Right renal pelvis (tissue), 4 donors: ENCODE measurements at places on chromosomes 5 and 9. TPM values are rescaled to one million over a fixed set of nuclear protein-coding genes. Genes with fewer than 3 reads are reported as not detected.
A peak's percentile ranks its signal among the peaks of the same experiment; 100 is the strongest.

DHFR gene
- 77.3 TPM for polyA plus RNA-seq

PFN3 gene
- 1.1 TPM for polyA plus RNA-seq

CACNA1B gene
- 0.39 TPM for polyA plus RNA-seq

ZNF879 gene
- 9.8 TPM for polyA plus RNA-seq

PCDHGB6 gene
- polyA plus RNA-seq = 8.3 TPM

- DNase-seq = no peak
These were observed 62.0 kb downstream of the ANKH start for GRCh38 chr5:14809369-14810155.

GRCh38 chr5:154840435-154841272 lies 9.7 kb downstream of the FAXDC2 start:
- no peak for DNase-seq

GRCh38 chr5:78447775-78448424 lies 87.5 kb downstream of the SCAMP1 start:
- DNase-seq = no peak

DNA sequence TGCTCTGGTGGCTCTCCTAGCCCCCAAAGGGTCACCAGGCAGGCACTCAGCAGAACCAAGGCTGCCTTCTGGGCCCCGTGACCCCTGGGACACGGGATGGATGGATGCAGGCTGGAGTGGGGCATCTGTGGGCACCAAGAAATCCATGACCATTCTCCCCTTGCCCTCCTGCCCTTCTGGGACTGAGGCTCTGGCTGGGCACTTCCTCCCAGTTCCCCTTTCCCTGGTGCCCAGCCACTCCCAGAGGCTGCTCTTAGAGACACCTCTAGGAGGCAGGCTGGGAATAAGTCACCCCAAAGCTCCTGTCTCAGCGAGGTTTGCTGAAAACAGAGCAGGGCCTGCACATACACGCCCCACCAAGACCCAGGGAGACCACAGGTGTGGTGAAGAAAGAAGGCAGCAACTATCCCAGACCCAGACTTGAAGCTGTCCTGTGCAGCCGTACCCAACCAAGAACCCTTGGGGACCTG lies 943 bp downstream of the STING1 start:
- DNase-seq = no peak

GRCh38 chr9:114494776-114495569 lies 10.3 kb downstream of the WHRN start:
- no peak for DNase-seq

GRCh38 chr5:142846406-142846805 lies 76.2 kb downstream of the ARHGAP26 start:
- no peak for DNase-seq

- no peak for DNase-seq
These were observed 69.7 kb downstream of the ZSWIM6 start for GRCh38 chr5:61401726-61402125.

- DNase-seq = no peak
These were observed 49.5 kb downstream of the C7 start for GRCh38 chr5:40958811-40959210.

DNA sequence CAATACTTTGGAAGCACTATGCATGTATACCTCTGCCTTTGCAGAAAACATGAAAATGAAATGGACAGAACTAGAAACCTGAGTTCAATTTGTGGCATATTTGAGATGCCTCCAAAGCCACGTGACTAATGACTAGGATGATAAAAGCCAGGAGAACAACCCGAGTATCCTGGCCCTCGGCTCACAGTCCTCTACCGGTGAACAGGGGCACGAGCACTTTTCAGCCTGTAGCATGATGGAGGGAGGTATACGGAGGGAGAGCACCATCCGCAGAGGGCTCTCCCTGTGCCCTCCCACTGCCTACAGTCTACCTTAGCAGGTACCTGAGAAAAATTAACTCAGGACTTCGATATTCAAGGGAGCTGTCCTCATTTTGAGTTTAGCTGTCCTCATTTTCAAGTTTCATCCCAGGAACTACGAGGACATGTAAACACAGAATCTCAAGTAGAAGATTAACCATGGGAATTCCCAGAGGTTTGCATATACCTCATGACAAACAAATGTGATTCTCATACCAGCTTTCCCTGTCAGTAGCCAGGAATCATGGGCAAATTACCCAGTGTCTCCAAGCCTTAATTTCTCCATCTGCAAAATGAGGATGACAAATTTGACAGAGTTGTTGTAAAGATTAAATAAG lies 249.3 kb downstream of the DNAH5 start:
- no peak for DNase-seq

DNA sequence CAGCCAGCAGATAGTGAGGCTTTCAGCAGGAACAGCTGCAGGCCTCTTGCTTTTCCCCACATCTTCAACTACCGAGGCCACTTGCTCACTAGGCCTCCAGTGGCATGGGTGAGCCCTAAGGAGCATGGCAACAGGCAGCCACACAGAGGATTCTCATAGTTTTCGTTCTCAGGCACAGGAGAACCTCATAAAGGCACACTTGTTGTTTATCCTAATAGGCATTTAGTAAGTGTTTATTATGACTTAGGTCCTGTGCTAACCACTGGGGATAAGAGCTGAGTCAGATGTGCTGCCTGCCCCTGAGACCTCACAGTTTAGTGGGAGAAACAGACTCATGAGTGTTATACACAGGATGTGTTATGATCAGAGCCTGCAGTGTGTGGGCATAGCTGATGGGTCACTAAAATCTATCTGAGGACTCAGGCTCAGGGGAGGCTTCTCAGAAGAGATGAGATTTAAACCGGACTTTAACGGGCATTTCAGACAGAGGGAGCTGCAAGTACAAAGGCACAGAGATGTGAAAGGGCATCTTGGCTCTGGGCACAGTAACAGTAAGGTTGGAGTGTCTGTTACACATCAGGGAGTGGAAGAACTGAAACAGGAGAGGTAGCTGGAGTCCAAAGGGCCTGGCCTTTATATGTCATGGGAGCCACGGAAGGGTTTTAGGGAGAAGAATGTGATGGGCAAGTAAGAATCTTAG lies 21.0 kb upstream of the HEMGN start:
- no peak for DNase-seq

- no peak for DNase-seq
These were observed 9.3 kb upstream of the SCGB3A1 start for GRCh38 chr5:180600554-180601041.

DNA sequence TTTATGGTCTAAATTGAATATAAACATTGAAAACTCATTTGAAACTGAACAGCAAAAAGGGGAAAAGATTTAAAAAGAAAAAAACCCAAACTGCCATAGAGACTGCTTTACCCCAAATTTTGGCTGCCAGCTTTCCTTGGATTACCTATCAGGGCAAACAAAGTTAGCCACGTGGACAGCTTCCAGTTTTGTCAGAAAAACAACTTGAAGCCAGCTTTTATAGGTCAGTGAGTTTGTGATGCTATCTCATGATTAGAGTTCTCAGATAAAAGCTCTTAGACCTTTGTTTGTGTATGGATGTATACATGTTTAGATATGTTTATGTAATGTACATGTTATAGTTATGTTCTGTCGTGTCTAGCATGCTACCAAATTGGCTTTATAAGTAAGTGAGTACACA lies 16.1 kb downstream of the FBP2 start:
- no peak for DNase-seq

GRCh38 chr9:131799177-131799823 lies 59.4 kb upstream of the RAPGEF1 start:
- peak; percentile 63 for DNase-seq

DNA sequence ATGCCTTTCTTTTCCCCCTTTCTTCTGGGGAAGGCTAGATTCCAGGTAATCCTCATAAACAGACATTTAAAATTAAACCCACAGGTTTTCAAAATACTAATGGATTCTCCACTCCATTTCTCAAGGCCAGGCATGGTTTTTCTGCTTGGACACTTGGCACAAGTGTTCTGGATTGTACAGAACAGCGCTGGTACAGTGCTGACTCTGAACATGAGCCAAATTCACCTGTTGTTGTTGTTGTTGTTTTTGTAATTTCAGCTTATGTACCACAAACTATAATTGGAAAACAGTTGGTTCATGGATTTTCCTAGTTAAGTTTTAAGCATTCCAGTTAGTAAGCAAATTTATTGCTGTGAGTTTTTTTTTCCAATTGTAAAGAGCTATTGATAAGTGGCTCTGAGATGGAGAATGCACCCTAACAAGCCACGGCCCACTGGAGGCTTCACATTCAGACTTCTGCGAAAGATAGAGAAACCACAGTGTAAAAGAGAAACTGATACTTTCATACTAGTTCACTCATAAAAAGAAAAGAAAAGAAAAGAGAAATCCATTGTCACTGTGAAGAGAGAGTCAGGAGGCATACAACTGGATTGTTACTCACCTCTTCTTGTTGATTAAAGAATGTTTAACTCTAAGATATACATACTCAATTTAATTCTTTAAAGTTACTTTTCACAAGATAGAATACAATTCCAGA lies 16.2 kb upstream of the ITGA1 start:
- DNase-seq = no peak

- DNase-seq = no peak
These were observed 4.0 kb downstream of the MAPK9 start for GRCh38 chr5:180287868-180288267.

- DNase-seq = no peak
These were observed 200.4 kb downstream of the ARRDC3 start for GRCh38 chr5:91182763-91183162.

DNA sequence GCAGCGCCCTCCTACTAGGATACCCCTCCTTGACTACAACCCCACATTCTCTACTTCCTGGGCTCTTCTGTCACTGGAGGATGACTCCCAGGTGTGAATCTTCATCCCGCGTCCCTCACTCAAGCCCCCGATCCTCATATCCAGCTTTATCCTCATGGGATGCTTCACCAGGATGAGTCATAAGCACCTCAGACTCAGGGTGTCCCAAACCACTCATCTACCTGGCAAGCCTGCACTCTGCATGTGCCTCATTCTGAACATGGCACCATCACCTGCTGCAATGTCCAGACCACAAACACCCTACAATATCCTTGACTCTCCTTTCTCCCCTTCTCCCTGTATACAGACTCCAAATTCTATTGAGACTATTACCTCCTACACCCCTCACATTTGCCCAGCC lies 1.5 kb upstream of the TGFBI start:
- no peak for DNase-seq

- no peak for DNase-seq
These were observed 54.8 kb upstream of the FOXB2 start for GRCh38 chr9:76964612-76965011.
